ENCODE measurements at places on chromosomes 11 and 22.

DNA sequence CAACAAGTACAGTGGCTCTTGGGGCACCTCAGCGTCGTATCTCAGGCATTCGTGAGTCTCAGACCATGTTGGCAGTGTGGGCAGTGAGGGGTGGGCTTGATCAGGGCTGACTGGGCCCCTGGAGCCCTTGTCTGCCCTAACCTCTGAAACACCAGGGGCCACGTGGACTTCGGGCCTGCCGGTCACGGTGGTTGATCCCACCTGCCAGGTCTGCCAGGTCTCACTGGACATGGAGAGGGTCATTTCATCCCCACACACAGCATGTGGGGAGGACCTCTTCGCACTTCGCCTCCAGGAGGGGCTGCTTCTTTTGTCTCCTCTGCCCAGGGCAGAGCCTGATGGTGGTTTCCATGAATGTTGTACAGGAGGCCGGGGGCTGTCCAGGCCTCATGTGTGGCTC is 77.1 kb downstream of the MPPED1 start:
- DNase-seq: no peak

- no peak for DNase-seq
Observed at GRCh38 chr11:91023731-91024130, 800.9 kb upstream of the CHORDC1 start.

DNA sequence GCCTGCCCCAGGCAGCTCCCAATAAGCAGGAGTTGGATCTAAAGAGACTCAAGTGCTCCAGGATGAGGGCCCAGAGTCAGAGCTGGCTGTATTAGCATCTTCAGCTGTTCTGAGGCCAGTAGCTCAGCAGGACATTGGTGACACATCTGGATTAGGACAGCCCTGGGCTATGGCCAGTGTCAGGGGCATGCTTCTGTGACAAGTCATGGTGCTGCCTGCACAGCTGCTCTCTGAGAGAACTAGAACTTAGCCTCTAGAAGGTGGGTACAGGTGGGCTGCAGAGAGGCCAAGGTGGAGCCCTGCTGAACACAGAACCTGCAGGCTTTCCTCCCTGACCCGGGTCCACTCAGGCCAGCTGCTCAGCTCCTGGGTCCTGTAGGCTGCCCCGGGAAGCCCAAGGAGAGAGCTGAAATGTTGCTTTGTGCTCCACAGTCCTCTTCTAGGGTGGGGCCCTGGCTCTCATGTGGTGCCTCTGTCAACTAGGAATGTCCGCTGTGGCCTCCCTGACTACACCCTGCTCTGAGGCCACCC is 426.9 kb downstream of the SOX6 start:
- no peak for DNase-seq

GRCh38 chr22:46051646-46052045 is 74.7 kb upstream of the WNT7B start:
- no peak for DNase-seq

DNA sequence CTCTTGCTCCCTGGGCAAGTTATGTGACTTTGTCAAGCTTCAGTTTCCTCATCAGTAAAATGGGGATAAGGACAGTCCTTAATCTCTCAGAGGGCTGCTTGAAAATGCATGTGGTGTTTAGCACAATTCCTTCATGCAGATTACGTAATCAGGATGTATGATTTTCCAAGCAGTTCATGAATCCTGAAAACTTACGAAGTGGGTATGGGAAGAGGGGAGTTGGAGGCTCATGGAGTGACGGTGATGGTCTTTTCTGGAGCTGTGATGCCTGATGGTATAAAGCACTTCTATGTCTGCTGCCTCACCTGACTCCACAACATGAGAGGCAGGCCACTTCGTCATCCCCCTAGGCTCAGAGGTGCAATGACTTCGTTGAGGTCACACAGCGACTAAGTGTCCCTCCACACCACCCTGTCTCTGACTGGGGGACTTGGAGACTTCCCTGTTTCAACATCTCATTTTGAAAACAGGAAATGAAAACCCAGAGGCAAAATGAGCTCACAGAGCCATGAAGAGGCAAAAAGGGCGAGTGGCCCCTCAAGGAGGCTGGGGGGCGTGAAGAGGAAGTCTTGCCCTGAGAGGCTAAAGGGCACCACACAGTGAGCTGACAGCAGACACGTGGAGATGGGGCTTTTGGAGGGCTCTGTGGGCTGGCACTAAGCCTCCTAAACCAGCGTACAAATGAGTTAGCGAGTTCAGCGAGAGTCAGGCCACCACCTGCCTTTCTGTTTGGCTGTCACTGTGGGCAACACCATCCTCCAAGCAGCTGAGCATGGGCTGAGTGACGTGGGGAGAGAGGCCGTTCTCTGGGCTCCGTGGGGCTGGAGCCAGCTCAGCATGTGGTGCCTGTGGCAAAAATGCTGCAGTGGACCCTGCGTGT is 10.1 kb downstream of the MCM5 start:
- no peak for DNase-seq

DNA sequence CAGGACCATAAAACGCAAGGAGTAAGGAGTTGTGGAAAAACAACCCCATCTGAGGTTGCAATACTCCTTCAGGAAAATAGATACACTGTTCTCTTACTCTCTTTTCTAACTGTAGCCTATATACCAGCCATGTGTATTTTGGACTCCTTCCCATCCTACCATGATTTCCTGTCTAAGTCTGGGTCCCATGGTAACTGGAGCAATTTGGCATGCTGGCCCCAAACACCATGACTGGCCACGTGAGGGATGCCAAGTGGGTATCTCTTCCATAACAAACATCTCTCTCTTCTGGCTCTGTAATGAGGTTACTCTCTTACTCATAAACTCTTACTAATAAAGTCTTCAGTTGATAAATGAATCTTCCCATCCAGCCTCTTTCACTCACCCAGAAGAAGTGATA is 26.5 kb downstream of the ABTB2 start:
- DNase-seq: no peak

GRCh38 chr11:72140661-72141060 is 5.1 kb downstream of the FOLR3 start:
- DNase-seq: no peak

GRCh38 chr11:76730887-76731565 is 52.1 kb upstream of the TSKU start:
- no peak for DNase-seq

Data from stimulated activated CD4-positive, alpha-beta T cell treated with anti-CD3 and anti-CD28 coated beads, Interleukin-15, amount 100 ng/mL, for 1 hour (primary cell).